ENCODE measurements at places on chromosomes 6 and 20.

DNA sequence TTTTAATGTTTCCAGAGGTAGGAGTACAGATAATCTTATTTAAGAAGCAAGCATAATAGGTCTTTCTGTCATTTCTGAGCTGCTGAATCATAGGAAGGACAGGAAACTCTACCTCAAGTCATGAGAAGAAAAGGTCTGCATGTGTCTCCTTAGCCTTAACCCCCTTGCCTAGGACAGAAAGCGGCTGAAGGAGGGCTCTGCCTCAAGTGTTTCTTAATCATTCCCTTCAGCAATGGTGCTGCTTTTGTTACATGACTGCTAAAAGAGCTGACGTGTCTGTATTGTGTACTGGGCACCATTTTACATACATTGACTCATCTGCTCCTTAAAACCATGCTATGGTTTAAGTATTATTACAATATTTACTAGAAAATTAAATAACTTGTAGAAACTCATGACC is 564.0 kb upstream of the AGPAT4 start:
- no peak for DNase-seq

DNA sequence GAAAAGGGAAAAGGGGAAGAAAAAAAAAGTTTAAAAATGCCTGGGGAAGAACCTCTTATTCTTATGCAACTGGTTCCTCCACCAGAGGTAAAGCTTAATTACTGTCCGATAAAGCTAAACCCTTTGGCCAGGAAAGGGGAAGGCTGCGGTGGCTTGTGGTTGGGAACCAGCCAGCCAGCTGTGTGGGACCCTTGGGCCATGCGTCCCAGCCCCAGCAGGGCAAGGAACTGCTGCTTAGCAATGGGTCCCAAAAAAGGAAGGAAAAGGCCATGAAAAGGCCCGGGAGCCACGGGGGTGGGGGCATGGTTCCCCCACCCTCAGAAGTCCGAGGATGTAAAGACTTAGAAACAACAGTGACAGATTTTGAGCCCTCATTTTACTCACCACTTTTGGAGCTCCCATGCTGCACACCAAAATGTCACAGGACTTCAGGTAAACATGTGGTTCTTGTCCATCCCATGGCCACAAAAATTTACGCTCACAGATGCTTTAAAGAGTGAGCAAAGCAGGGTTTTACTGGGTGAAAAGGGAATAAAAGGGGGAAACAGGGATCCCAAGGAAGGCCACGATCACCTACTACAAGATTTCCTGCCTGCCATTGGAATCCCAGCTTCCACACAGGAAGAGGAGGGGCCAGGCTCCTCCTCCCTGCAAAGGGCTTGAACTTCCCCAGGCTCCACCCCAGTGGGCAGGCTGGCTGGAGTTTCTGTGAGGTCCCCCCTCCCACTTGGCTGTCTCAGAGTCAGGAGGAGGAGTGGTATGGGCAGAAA is 1234.7 kb upstream of the GJE1 start:
- DNase-seq = peak; percentile 50

- no peak for DNase-seq
Observed at GRCh38 chr6:44071670-44072451, 55.4 kb downstream of the MRPL14 start.

- no peak for DNase-seq
Observed at GRCh38 chr6:33699131-33699530, 12.4 kb downstream of the UQCC2 start.

DNA sequence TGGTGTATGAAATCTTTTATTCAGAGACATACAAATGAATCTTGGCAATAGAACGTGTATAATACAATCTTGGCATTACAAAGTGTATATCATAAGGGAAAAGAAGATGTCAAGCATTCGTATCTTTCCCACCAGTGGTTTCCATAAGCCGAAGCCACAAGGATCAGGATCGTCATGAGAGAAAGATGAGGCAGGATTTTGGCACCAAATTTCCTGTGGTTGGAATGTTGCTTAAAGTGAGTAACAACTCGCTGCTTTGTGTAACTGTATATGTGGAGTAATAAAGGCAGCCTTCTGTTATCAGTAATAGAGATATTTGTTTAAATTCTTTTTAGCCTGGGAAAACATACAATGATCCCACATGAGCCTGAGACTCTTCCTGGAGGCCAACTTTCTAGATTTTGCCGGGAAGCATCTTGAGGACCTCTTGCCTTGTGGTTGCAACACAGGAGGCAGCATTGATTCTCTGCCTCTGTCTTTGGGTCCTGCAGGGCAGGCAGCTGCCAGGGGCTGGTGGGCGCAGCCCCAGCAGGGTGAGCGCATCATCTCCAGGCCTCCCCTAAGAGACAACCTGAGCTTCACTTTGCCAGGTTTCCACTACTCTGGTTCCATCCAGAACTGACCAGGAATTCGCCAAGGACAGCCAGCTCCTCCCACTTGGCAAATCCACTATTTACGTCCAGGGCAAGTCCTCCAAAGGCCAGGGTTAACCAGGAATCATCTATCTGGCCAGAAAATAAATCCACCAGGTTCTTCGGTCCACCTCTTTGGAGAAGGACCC is 230.9 kb upstream of the SULF2 start:
- no peak for DNase-seq

DNA sequence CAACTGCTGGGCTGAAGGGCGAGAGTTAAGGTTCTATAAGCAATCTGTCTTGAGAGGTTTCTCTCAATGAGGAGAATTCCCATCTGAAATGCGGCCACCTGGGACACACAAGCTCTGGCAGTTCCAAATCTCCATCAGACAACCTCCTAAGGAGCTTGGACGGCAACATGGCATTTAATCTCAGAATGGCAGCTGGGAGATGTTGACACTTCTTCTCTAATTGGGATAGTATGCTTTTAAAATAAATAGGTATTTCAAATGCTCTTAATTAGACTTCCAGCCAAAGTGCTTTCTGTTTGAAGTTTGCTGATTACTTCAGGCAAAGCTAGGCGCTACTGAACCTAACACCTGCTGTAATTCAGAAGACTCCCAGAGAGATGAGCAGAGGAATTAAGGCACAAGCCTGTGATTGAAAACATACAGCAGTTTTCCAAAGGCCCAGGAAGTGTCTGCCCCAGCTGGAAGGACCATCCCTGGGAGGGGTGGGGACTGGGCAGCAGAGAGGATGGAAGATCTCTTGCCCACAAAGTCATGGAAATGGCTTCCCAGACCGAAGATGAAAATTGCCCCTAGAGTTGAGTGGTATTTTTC is 59.1 kb upstream of the KCNK16 start:
- no peak for DNase-seq

Data from suppressor macrophage treated with lipopolysaccharide for 4 hours (primary cell).